ENCODE measurements at places on chromosomes 5 and 9.

DNA sequence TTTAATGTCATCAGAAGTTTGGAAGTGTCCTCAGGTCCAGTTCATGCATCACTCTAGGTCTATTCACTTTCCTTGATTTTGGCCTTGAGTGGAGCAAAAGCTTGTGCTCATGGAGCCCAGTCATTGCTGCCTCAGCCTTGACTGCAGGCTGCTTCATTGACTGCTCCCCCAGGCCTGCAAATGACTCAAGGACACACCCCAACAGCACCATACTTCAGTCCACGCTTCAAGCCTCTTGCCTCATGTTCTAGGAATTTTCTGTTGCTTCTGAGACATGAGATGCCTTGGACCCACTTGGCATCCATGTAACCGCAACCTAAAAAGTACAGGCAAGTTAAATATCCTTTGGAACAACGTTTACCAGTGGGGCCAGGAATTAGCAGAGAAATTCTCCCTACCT, 193.7 kb downstream of the PIK3R1 start:
- DNase-seq = no peak

DNA sequence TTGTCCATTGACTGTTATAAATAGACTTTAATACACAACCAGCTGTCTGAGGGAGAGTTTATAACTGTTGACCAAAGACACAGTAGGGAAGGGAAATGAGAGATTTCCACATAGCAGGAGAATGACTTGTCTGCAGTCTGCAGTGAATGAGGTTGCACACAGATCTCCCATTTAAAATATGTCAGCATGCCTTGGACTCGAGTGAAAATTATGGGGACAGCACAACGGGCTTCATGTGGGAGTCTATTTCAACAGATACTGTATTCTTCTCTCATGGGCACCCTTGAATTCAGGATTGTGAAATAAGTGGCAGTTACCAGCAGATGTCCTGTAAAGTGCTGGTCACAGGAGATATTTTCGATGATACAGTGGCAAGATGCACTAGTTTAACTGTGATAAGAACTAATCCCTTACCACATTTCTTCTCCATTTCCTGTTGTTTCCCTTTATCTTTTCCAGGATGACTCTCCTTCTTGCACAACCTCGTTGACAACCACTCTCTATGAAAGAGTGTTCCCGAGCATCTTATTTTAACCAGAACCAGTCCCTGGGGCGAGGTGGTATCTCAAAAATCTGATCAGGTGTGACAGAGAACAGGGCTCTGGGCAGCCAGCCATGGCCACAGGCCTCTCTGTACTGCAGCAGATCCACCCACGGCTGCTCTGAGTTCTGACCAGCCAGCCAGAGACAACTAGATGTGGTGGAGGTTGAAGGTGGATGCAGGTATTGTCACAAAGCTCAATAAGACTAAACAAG, 51.5 kb upstream of the MAP3K1 start:
- no peak for DNase-seq

DNA sequence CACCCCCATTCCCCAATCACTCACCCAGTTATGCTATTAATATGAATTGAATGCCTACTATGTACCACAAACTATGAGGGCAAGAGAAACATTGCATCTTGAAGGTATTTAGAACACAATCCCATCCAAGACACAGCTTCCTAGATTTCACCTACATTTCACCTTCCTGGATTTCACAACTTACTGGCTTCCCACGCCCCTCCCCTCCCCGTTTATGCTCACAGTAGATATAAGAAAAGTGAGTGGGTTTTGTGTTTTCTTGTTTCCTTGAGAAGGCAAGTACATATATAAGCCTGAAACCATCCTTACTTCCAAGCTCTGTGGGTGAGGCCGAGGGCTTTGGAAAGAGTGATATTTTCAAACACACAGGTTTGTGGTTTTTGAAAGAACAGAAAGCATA, 465.0 kb downstream of the BNC2 start:
- no peak for DNase-seq

DNA sequence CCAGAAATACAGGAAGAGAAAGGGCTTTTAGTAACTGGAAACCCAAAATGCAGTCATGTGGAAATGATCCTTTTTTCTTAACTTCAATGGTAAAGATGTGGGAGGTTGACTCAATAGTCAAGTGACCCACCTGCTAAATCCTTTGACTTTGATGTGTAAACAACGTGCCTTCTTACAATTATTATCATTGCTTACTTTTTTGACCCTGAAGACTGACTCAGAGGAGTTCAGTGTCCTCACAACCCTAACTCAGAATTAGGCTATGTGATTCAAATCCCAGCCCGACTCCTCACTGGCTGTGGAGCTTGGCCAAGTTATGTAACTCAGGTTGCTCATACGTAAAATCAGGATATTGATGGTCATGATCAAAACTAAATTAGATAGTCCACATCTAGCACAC, 27.9 kb downstream of the ANXA1 start:
- no peak for DNase-seq

GRCh38 chr5:33363537-33363936, 77.2 kb upstream of the TARS1 start:
- DNase-seq = peak; percentile 89

GRCh38 chr9:34568774-34569173, 20.8 kb downstream of the CNTFR start:
- DNase-seq = no peak

GRCh38 chr9:99867536-99867935, 38.9 kb upstream of the STX17 start:
- DNase-seq = no peak

GRCh38 chr5:154243736-154244135, 53.2 kb downstream of the GALNT10 start:
- DNase-seq = no peak

- DNase-seq = no peak
These were observed 600.8 kb upstream of the ARRDC3 start for GRCh38 chr5:91983869-91984268.

DNA sequence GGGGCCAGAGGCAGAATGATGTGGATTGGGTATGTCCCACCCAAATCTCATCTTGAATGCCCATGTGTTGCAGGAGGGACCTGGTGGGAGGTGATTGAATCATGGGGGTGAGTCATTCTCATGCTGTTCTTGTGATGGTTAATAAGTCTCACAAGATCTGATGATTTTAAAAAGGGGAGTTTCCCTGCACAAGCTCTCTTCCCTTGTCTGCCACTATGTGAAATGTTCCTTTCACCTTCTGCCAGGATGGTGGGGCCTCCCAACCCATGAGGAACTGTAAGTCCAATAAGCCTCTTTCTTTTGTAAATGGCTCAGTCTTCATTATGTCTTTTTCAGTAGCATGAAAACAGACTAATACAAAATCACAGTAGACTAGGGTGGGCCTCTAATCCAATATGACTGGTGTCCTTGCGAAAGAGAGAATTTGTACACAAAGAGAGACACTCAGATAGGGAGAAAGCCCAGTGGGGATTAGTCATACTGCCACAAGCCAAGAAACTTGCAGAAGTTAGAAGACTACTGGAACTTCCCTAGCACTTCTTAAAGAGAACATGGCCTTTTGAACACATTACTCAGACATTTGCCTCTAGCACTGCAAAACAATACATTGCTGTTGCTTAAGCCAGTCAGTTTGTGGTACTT, 68.4 kb downstream of the ANXA1 start:
- no peak for DNase-seq

DNA sequence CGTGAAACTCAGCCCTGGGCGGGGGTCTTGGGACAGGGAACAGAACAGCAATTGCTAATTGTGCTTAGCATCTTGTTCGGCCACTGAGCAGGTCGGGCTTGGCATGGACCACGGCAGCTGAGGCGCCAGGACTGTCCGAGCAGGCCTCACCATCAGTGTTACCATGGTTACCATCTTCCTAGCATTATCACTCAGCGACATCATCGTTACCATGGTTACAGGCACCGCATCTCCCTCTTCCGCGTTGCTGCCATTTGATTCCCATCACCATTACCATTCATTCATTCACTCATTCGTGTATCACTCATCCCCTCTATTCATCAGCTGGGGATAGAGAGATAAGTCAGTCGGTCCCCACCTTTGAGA, 81.0 kb upstream of the ZBTB43 start:
- no peak for DNase-seq

- no peak for DNase-seq
These were observed 36.2 kb downstream of the VAV2 start for GRCh38 chr9:133955821-133956411.

- DNase-seq = no peak
These were observed 3.3 kb downstream of the SHISAL2B start for GRCh38 chr5:64693636-64694035.

- no peak for DNase-seq
These were observed 141.9 kb downstream of the NPR3 start for GRCh38 chr5:32852976-32853375.

- DNase-seq = no peak
These were observed 71.3 kb upstream of the VCAN start for GRCh38 chr5:83400241-83400640.

GRCh38 chr5:42491699-42492098, 68.5 kb downstream of the GHR start:
- no peak for DNase-seq

GRCh38 chr5:1555011-1555807, 31.4 kb upstream of the LPCAT1 start:
- peak; percentile 67 for DNase-seq

GRCh38 chr9:130214776-130215340, 42.7 kb downstream of the NCS1 start:
- DNase-seq = no peak

DNA sequence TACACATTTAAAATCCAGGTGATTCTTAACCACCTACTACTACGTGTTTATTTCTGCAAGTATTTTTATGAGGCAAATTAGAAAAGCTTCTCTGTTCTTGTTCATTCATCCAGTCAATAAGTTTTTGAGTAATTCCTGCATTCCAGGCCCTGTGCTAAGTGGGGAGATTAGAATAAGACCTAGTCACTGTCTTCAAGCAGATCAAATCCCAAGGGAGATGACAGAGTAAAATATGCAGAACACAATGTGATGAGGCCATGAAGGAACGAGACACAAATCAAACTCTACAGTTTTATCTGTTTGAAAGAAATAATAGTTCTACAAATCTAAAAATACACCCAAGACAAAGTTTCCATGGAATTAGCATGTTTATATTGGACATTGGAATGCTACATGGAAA, 158.8 kb downstream of the CEP120 start:
- DNase-seq = no peak

DNA sequence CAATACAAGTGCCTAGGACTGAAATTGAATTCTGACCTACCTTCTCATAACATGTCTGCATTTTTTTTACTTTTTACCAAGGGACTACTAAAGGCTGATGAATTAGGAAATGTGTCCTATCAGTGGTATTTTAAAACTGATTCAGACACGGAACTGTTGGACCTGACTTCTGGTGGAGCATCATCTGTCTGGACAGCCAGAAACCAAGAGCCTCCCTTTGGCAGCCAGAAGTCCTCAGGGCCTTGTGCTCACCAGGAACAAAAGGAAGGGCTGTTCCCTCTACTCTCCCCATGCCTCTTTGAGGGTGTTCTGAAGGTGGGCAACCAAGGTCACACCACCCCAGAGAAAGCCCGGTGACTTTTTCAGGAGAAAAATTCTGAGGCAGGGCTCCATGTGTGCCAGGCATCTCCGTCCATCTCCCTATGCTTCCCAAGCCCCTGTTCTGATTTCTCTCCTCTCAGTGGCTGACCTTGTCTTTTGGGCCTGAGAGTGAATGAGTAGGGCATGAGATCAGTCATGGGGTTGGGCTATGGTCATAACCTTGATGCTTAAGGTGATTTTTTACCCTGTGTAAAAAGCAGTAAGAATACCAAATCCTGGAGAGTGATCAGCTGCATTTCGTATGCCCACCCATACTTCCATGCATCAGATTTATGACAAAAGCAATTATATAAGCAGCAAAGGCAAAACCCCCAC, 143.7 kb downstream of the SCAMP1 start:
- no peak for DNase-seq

DNA sequence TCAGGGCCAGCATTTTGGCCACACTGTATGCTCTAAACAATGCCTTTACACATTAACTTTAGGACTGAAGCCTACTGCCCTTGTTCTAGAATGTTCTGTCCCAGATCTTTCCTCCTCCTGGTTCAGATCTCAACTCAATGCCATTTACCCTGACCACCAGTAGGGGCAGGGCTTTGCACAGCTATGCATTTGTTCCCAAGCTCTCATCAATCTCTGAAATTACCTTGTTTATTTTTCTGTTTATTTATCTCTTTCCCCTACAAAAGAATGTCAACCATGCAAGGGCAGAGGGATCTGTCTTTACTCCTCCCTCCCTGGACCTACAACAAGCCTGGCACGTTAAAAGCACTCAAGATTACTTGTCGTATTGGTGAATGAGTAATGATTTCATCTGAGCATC, 612.9 kb downstream of the BNC2 start:
- no peak for DNase-seq

DNA sequence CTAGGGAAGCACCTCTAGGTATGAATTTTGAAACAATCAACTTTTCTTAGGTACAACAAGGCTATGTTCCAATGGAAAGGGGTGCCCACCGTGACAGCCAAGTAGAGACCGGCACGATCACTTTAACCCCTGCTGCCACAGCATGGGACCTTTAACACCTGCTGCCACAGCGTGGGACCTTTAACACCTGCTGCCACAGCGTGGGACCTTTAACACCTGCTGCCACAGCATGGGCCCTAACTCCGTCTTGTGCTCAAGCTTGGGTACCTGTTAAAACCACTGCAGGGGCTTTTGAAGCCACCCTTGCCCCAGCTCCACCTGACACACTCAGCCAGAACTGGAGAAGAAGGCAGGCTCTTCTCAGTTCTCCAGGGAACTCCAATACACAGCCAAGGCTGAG, 18.2 kb upstream of the MXD3 start:
- no peak for DNase-seq

DNA sequence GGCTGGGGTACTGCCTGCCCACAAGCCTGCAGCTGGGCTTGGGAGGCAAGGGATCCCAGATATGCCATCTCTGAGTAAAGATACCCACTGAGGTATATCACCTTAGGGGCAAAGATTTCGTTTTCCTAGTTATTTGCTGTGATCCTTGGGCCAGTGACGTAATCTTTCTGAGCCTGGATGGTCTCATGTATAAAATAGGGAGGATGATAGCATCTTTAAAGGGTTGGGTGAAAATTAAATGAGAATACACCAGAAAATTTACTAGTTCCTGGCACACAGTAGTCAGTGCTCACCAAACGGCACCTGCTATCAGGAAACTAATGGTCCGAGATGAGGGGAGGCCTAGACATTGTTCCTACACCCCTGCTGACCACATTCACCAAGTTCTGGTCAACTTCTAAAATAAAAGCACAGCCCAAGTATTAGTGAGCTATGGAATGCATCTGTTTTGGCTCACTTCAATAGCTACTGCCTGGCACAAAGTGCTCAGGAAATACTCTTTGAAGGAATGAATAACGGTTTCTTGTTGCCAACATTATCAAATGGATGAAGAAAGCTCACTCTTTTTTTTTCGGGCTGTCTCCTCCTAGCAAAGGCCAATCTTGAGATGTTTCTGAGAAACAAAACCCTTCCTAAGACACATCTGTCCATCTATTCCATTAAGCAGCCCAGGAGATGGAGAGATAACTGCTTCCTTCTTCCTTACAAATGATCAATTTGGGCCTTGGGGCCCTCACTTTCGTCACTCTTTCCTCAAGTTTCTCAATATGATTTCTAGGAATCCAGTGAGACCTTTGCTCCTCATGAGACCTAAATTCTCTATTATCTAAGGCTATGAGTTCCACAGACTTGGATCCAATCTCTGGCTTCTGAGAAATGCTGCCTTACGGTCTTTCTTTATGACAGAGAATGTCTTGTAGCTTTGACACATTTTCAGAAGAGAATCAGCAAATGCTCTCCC, 98.2 kb downstream of the DPYSL3 start:
- no peak for DNase-seq

- no peak for DNase-seq
These were observed 202.6 kb upstream of the MAP3K1 start for GRCh38 chr5:56612759-56613158.
